ENCODE measurements at places on chromosomes 6 and 20.

DNA sequence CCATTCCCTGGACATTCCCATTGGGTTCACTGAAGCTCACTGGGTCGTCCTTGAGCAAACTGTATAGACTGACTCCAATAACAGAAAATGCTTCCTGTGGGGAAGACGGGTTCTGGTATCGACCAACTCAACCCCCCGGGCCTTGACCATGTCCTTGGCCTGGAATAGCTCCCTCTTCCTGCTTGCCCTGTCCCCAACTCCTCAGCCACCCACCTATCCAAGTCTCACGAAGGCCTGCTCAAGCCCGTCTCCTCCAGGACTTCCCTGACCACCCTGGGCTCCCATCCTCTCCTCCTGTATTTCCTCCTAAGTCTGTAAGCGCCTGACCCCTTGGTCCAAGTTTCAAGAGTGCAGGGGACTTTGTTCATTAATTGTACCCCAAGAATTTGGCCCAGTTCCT, 2.8 kb upstream of the HMGA1 start:
- DNase-seq = no peak

DNA sequence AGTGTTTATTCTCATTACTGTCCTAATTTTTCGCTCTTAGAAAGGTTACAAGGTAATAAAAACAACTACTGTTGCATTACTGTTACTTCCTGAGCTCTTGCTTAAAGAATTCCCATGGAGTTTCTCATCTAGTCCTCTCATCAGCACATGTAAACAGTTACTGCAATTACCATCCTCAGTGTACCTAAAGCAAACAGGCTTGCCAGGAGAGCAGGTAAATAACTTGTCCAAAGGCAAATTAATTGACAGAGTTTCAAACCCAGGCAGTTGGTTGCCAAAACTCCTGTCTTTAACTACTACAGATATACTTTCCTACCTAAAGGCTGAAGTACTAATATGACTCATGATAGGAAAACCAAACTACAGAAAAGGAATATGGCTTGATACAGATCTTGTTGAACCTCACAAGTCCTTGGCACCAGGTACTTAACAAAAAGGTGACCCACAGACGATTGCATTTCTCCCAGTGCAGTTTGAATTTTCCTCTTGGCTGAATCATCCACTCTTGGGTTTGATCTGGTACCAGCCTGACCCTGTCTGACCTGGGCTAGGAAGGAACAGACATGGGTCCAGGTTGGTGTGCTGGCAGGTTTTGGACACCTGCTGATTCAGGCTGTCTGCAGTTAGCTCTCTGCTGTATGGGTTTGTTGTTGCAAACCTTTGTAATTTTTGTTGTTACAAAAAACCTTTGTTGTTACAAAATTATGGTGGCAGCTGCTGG, 153.0 kb downstream of the CFAP61 start:
- no peak for DNase-seq

GRCh38 chr6:56004426-56004825, 129.0 kb upstream of the BMP5 start:
- no peak for DNase-seq

- DNase-seq = no peak
These were observed at the start of gene ZNF831 for GRCh38 chr20:59163631-59164530. TSS of gene ZNF831 (plus strand) at chr20:59163821. CDS start at chr20:59191020, 27,199 bp downstream.

GRCh38 chr6:139515511-139515910, 141.1 kb upstream of the CITED2 start:
- no peak for DNase-seq

DNA sequence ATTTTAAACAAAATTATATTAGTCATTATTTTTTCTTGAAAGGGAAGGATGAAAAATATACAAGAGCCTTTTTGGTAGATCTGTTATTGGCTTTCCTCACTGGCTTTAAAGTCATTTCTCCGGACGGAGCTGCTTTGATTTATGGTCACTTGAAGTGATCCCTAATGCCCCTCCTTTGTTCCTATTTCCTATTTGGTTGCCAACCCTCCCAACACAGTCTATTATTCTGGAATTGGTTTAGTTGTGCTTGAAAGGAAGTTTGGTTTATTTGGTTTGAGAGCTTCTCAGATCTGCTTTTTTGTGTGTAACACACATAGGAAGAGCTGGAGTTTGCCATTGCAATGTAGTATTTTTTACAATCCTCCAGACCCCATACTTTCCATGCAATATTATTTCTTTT, 347.9 kb downstream of the RFPL4B start:
- DNase-seq = no peak

DNA sequence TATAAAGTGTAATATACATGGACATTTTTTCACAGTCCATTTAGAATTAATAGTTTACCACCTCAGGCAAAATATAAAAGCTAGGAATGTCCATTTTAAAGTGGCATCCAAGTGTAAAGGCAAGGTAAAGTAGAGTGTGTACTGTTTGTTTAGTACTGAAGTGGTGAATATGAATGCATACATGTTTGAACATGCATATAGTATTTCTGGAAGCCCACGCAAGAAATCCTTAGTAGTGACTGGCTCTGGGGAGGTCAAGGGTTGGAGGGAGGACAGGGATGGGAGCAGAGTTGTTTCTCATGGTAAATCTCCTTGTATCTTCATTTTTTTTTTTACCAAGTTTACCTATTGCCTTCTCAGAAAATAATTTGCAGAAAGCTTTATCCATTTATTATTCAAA, 129.2 kb downstream of the UNC5CL start:
- DNase-seq = no peak

GRCh38 chr6:108168501-108169463, 3.0 kb downstream of the NR2E1 start:
- no peak for DNase-seq

GRCh38 chr6:158707120-158707820, 57.4 kb downstream of the SYTL3 start:
- DNase-seq = no peak

GRCh38 chr6:14555804-14556203, 438.2 kb downstream of the CD83 start:
- DNase-seq = no peak

GRCh38 chr6:78526432-78526831, 340.9 kb upstream of the IRAK1BP1 start:
- no peak for DNase-seq

DNA sequence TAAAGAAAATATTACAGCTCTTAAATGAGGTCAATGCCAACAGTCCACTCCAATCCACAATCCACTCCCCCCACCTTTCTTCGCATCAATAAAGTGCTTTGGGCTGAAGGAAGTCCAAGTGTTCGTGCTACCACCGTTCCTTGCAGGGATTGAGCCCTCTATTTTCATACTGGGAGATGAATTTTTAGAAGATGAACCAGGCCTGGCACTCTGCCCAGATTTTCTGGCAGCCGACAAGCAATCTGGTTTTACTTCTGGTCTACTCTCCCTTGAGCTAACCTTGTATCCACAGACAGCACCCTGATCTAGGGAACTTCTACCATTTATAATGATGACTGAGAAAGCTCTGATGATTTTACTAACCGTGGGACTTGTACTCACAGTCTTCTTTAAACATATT, 72.3 kb downstream of the BTBD9 start:
- no peak for DNase-seq

DNA sequence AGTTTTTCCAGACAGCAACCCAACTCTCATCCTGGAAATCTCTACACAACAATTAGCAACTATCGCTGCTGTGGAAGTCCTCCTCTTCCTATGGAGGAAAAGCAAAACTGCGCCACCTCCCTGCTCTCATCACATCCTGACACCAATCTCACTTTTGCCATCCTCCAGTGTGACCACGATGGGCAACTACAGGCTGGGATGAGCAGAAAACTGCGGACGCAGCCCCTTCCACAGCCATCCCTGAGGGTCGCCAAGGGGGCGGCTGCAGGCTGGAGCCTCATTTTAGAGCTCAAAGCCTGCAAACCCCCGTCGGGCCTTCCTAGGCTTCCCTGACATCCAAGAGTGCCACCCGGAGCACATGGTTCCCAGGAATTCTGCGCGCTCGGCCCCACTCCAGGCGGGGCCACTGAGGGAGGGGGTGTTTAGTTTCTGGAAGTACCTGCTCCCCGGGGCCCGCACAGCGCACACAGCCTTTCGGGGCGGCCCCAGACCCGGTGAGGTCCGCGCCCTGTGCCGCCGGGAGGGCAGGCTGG, 1.2 kb downstream of the TCFL5 start:
- DNase-seq = no peak

- DNase-seq = no peak
These were observed 23.3 kb upstream of the PHACTR3 start for GRCh38 chr20:59580991-59581401.

DNA sequence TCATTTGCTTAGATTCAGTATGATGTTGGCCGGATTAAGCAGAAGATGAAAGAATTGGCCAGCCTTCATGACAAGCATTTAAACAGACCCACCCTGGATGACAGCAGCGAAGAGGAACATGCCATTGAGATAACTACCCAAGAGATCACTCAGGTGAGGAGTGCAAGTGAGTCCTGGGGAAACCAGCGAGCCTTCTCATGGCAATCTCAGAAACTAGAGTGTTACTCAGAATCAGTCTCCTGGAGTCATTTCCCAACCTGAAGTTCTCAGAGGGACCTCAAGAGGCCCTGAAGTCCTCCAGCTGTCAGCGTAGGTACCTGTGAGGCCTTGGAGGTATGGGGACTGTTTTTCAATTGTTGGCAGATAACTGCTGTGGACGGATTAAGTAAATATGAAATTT, 16.9 kb downstream of the STX16 start:
- no peak for DNase-seq

DNA sequence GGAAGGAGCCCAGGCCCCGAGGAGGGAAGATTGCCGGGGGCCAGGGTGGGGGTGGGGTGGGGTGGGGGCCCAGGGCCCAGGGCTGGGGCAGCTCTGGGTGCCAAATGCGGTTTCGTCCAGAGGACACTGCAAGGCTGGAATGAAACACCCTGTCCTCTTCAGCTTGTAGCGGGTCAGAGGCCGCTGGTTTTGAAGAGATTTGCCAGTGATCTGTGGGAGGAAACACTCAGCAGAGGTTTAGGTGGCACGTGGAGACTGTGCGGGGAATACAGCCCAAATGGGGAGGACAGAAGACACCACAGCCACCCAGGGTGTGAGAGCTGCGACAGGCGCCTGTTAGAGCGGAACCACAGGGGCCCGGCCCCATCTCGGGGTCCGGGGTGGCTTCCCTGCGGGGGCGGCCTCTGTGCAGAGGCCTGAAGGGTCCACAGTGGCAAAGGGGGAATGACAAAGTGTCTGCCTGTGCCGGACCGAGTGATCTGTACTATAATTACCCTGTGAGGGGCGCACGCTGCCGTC, 29.2 kb downstream of the FRMD1 start:
- DNase-seq = no peak

GRCh38 chr6:22146678-22146930, 150.2 kb downstream of the PRL start:
- no peak for DNase-seq

DNA sequence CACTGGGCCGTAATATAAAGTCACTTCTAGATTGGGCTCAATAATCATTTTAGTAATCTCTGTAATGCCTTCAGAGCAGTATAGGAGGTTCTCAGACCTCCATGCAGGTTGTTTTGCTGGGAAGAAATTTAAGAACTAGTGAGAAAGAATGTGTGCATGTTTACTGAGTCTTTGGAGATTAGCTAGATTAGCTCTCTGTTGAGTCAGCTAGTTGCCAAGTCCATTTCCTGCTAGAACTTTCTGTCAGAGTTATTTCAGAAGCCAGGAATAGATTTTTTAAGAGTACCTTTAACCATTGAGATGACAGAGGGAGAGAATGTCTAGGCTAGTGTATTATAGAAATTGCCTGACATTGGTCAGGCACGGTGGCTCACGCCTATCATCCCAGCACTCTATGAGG, 33.3 kb downstream of the ORC3 start:
- no peak for DNase-seq

GRCh38 chr6:1381481-1382330, 7.7 kb upstream of the FOXF2 start:
- peak; percentile 51 for DNase-seq
